ENCODE measurements at places on chromosomes 3 and 15.

GRCh38 chr15:31472636-31473384, 146.2 kb downstream of the KLF13 start:
- no peak for DNase-seq

GRCh38 chr3:16090024-16090423, 84.5 kb upstream of the GALNT15 start:
- no peak for DNase-seq

DNA sequence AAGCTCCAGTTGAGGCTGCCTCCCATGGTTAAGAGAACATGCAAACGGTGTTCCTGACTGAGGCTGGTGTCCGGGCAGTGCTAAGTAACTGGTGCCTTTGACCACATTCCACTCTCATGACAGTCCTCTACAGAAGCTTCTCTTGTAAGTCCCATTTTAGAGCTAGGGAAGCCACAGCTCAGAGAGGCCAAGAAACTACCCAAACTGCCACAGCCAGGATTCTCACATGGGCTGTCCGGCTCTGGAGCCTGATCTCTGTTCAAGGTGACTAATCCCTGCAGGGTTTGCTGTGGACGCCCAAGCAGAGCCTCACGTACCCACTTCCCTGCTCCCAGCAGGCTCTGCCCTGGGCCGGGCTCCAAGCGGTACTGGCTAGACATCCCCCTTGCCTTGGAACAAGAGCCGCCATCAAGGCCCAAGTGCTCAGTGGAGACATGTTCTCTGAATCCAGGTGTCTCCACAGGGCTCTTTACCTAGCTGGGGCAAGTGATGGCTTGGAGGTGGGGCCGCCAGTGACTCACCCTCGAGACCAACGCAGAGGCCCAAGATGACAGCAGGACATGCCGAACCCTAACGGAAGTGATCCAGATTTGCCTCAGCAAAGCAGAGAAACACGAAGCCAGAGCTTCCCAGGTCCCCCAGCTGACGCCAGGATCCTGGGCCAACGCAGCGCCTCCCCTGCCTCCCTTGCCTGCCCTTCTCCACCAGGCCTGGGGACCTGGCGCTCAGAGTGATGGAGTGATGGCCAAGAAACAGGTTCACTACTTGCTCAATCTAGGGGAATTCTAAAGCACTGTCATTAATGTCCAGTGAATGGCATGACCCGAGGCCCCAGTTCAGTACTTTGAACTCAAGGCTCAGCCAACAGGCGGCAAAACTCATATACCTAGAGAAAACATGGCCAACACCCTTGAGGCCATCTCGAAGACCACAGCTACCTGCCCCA, 24.4 kb downstream of the KLHL25 start:
- no peak for DNase-seq

DNA sequence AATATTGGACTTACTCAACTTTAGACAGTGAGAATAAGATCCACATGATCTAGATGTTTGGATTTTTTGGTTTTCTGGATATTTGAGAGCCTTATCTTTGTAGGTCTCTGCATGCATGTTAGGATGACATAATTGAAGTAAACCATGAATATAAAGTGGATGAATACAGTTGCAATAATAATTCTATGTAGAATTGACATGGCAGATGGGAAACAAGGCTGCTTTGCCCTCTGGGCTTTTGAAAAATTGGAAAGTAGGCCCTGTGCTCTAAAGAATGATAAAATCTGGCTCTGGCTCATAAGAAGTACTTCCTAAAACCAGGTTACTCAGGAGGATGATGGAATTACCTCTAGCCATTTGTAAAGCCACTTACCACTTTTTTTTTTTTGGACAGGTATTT, 86.9 kb downstream of the ZNF609 start:
- no peak for DNase-seq

GRCh38 chr3:195815169-195815771, 3.5 kb upstream of the MUC4 start:
- DNase-seq = no peak

DNA sequence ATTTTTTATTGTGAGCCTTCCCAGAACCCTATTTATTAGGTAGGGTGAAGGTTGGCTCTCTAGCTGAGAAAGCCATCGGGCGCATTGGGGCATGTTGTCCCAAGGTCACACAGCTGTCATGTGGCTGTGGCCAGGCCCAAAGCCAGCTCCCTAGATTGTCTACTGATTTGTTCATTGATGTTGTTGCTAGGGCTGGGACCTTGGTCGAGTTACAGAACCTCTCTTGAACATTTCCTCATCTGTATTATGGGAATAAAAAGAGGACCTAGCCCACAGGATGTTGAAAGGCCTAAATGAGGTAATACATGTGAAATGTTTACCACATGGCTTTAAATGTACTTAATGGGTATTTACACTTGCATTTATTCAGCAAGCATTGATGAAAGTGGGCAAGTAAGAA, 252.5 kb downstream of the SUCLG2 start:
- DNase-seq = no peak

DNA sequence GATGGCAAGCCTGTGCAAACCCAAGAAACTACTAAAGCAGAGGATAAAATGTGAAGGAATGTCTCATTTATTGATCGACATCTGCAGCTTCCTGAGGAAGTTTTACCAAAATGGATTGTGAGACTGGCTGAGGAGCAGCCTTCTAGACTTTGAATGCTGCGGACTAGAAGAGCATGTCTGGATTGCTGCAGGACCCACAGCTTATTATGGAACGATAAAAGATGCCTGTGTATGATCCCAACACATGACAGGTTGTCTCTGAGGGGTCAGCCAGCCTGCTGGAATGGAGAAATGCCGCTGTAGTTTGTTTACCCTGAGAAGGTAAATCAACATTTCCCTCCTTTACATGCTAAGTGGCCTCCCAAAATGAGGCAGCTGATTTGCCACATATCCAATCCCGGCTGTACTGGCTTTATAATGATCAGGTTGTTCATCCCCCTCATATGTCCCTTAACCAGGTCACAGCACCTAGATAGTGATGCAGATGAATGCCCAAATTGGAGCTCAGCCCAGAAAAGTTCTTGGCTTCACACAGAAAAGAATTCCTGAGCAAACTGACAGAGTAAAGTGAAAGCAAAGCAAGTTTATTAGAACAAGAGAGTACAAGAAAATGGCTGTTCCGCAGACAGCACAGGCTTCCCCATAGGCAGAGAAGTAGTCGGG, 63.9 kb downstream of the IL12A start:
- DNase-seq = no peak

- no peak for DNase-seq
These were observed 406.8 kb upstream of the ZNF385D start for GRCh38 chr3:22157848-22158247.

- DNase-seq = no peak
These were observed 181.6 kb downstream of the ADAMTSL3 start for GRCh38 chr15:83835479-83835878.

DNA sequence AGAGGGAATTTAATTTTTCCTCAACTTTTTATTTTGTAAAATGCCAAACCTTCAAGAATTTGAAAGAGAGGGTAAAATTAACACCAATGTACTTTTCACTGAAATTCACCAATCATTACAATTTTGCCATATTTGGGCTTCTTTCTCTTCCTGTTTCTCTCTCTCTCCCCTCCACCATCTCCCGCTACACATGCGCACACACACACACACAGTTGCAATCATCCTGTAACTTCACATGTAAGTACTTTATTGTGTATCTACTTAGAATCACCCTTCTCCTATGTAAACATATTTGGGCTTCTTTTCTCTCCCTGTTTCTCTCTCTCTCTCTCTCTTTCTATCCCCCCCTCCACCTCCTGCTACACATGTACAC, 7.4 kb downstream of the ARL14 start:
- DNase-seq = no peak

GRCh38 chr3:133941415-133941821, 45.7 kb upstream of the RAB6B start:
- DNase-seq = no peak

- no peak for DNase-seq
These were observed 24.1 kb downstream of the SHC4 start for GRCh38 chr15:48939648-48940047.

DNA sequence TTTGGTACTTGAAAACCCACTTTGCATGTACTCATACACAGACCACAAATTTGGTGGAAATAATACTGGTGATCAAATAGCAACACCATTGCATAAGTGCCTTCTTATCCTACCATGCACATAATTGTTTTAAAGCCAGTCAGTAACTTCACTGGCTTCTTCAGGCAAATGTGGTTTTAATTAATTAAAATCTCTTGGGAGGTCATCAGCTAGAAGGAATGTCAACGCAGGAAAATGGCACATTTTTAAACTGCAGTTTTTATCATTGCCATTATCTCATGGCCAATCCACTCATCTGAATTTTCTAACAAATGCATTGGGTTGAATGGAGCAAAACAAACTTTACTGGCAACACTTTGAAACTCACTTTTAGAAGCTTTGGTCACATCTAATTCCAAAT, 105.7 kb upstream of the ZPLD1 start:
- DNase-seq = no peak

- no peak for DNase-seq
These were observed 36.5 kb downstream of the CAPN3 start for GRCh38 chr15:42395838-42396237.

DNA sequence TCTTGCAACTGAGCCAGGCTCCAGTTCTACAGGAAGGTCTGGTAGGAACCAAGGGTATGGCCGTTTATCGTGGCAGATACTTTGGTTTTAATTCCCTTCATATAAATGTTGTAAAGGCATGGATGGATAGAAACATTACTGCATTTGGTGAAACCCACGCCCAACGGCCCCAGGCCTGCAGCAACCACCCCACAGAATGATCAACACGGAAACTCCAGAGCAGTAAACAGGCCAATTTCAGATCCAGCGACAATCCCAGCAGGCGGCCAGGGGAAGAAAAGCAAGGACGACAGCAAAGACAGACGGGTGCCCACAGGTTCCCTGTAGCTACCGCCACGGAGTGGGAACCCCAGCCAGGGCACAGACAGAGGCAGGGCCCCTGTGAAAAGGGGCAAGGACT, 32.6 kb upstream of the PCSK6 start:
- no peak for DNase-seq

- no peak for DNase-seq
These were observed 555.4 kb upstream of the ZNF385D start for GRCh38 chr3:22306454-22306853.

DNA sequence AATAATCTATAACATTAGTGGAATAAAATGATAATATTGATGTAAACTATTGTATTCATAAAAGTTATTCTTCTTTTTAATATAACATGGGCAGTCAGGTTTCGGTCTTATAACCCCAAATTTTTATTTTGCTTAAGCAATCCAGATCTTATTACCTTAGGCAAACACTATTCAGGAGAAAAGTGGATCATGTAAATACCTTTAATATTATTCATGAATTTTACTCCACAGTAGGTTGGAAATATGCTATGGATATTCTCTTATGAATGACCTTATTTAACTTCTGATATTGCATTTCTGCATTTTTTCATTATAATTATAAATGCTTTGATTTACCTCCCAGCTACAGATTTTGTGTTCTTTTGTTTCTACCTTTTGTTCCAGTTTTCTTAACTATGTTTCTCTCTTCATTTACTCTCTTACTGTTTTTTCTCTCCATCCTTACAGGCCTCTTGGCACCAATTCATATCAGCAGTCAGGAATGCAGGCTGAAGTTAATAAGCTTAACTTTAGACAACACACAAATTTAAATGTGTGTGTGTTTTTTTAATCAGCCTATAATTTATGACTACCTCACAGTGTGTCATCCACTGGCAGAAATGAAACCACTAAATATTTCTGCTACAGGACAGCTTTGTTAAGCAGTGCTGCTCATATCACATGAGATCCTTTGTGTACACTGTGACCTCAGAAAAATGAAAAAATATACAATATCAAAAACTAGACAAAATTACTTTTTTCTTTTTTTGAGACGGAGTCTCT, 111.0 kb downstream of the NSUN3 start:
- no peak for DNase-seq

- no peak for DNase-seq
These were observed 70.5 kb upstream of the PPIB start for GRCh38 chr15:64233299-64233698.

GRCh38 chr15:22257047-22258008, 177.0 kb downstream of the OR4M2 start:
- DNase-seq = no peak

GRCh38 chr3:52453496-52454249, at the start of gene TNNC1:
Gene TNNC1 (minus strand): TSS chr3:52454041. CDS start chr3:52454015, 26 bp downstream.
- no peak for DNase-seq

DNA sequence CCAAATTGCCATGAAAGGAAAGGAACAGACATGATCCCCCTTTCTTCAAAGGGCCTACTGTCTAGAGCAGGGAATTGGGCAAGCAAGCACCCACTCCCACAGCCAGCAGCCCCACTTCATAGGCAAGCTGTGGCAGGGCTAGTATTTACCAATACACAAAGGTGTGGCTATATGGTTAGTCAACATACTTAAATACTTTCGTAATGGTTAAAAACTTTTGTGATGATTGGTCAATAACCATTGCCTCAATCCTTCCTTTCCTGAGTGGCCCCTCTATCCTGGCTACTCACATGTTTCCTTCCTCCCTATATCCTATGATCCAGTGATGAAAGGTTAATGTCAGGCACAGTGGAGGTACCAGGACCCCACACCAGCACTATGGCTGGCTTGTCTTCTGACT, 30.1 kb upstream of the ARL8B start:
- no peak for DNase-seq

DNA sequence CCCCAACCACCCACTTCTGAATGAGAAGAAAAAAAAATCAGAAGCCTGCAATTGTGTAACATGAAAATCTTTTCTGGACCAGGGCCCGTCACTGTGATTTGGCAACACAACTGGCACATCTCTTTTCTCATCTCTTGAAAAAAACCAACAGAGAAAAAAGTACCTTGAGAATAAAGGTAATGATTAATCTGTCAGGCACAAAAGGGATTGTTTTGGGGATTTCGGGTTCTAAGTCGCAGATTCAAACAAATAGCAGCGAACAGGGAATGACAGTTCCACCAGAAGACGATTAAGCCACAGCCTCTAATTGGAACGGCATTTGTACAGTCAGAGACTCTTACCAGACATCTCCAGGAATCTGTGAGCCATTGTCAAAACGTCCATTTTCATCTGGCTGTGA, at the start of gene AQP9:
Gene AQP9, plus strand, starts transcription at position 276 of the 400 bp plus-strand sequence. CDS start 185 bp downstream, outside the sequence.
- no peak for DNase-seq

DNA sequence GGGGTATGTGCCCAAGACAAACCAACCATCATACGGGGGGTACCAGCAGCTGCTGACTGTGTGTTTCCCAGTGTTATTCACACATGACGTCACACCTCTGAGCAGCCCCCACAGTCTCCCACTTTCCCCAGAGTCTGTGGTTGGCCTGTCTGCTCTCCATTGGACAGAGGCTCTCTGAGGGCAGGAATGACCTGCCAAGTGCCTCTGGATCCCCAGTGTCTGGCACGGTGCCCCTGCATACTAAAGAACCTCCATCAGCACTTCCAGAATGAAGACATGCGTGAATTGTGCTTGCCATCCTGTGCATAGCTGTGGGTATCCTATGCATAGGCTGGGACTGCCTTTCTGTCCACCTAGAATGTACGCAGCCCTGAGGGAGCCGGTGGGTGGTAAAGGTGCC, 3.5 kb upstream of the CCDC9B start:
- no peak for DNase-seq
